Tibial artery (tissue), 4 donors: ENCODE measurements at places on chromosomes 3 and 15.

DNA sequence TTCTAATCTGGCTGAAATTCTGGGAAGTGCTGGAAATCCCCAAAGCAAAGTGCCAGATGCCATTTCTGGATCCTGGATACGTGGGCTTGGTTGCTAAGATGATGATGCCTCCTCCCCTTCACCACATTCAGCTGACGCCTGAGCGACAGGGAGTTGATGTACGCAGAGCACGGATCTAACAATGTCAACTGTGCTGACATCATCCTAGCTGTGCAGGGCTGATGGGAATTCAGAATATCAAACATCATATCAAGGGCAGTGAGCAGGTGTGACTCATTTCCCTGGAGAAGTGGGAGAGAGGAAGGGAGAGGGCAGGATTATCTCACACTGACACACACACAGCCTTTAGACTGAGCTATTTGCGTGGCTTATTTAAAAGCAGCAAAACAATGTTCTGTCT, 92.6 kb upstream of the ZBTB20 start:
- H3K4me3 ChIP-seq, result no peak overlapping the region
- H3K27me3 ChIP-seq, result no peaks in the 10 kb centered on the region
- peaks cover 5% of the 10 kb centered on the region for H3K4me1 ChIP-seq
- H3K36me3 ChIP-seq, result no peaks in the 10 kb centered on the region

GRCh38 chr15:90787881-90788280, 70.7 kb downstream of the BLM start:
- no peak for DNase-seq
- no peaks in the 10 kb centered on the region for H3K27me3 ChIP-seq
- no peaks in the 10 kb centered on the region for H3K36me3 ChIP-seq
- H3K27ac ChIP-seq, result no peak overlapping the region

GRCh38 chr3:124826703-124827102, 60.5 kb downstream of the ITGB5 start:
- H3K36me3 ChIP-seq, result no peaks in the 10 kb centered on the region
- peak overlapping the region; percentile 64 for H3K27ac ChIP-seq
- H3K4me1 ChIP-seq, result no peaks in the 10 kb centered on the region
- no peak overlapping the region for H3K4me3 ChIP-seq
- DNase-seq, result no peak

GRCh38 chr3:65575376-65575840, 463.3 kb downstream of the MAGI1 start:
- no peak for DNase-seq
- no peak overlapping the region for H3K27ac ChIP-seq
- H3K36me3 ChIP-seq, result no peaks in the 10 kb centered on the region
- no peak overlapping the region for H3K4me3 ChIP-seq

- H3K36me3 ChIP-seq, result no peaks in the 10 kb centered on the region
- no peaks in the 10 kb centered on the region for H3K27me3 ChIP-seq
- no peak overlapping the region for H3K27ac ChIP-seq
- no peak for DNase-seq
- H3K4me3 ChIP-seq, result no peak overlapping the region
- no peaks in the 10 kb centered on the region for H3K4me1 ChIP-seq
These were observed 162.9 kb upstream of the STT3B start for GRCh38 chr3:31369637-31370379.

DNA sequence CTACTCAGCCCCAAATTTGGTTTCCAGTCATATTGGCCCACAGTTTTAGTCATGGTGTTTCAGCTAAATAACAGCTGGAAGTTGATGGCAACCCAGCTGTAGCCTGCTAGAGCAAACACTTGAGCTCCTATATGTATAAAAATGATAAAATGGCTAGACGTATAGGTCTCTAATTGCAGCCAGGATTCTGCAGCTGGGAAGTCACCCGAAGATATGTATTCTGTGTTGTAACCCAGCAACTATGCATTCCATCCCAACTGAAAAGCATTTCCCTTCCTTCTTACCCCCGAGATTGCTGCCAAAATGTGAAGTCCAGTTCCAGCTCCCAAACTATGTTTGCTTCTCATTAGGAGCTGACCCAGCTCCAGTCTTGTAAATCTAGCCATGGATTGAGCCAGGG, 408.4 kb downstream of the AGBL1 start:
- DNase-seq, result no peak
- H3K4me3 ChIP-seq, result no peak overlapping the region
- H3K36me3 ChIP-seq, result no peaks in the 10 kb centered on the region
- no peak overlapping the region for H3K27ac ChIP-seq
- no peaks in the 10 kb centered on the region for H3K4me1 ChIP-seq

- H3K4me1 ChIP-seq, result no peaks in the 10 kb centered on the region
- no peak overlapping the region for H3K27ac ChIP-seq
- no peaks in the 10 kb centered on the region for H3K27me3 ChIP-seq
- no peak overlapping the region for H3K4me3 ChIP-seq
These were observed 378.4 kb upstream of the CNTN3 start for GRCh38 chr3:74992898-74993297.

- no peak for DNase-seq
- H3K36me3 ChIP-seq, result no peaks in the 10 kb centered on the region
- no peaks in the 10 kb centered on the region for H3K27me3 ChIP-seq
- H3K4me1 ChIP-seq, result no peaks in the 10 kb centered on the region
These were observed 35.3 kb upstream of the FBN1 start for GRCh38 chr15:48680841-48681240.

DNA sequence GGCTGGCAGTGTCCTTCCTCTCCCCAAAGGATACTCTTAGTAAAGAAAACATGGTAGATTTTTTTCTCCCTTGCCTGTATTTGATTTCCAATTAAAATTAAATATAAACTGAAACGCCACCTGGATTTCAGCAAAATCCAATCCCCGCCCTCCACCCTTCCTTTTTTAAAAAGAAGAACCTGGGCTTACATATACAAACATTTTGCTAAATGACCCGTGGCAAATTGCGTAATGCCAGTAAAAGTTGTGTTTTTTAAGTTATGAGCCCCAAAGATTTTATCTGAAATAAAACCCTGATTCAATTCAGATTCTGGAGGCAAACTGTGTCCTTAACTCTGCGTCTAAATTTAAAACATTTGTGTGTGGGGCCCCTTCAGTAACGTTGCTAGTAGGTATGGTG, 403.0 kb downstream of the FOXP1 start:
- peaks cover 6% of the 10 kb centered on the region for H3K4me1 ChIP-seq
- H3K36me3 ChIP-seq, result no peaks in the 10 kb centered on the region
- no peak for DNase-seq
- no peak overlapping the region for H3K4me3 ChIP-seq
- no peaks in the 10 kb centered on the region for H3K27me3 ChIP-seq

- no peak overlapping the region for H3K27ac ChIP-seq
- no peaks in the 10 kb centered on the region for H3K36me3 ChIP-seq
- no peak for DNase-seq
- H3K4me3 ChIP-seq, result no peak overlapping the region
- H3K4me1 ChIP-seq, result no peaks in the 10 kb centered on the region
These were observed 19.0 kb upstream of the DLG1 start for GRCh38 chr3:197317250-197317963.

- no peak overlapping the region for H3K27ac ChIP-seq
- no peaks in the 10 kb centered on the region for H3K27me3 ChIP-seq
- H3K4me1 ChIP-seq, result no peaks in the 10 kb centered on the region
- H3K4me3 ChIP-seq, result no peak overlapping the region
- no peaks in the 10 kb centered on the region for H3K36me3 ChIP-seq
These were observed 176.9 kb upstream of the LMCD1 start for GRCh38 chr3:8324747-8325146.

GRCh38 chr3:30693470-30694120, 87.2 kb downstream of the TGFBR2 start:
- peaks cover 52% of the 10 kb centered on the region for H3K4me1 ChIP-seq
- peaks cover 48% of the 10 kb centered on the region for H3K36me3 ChIP-seq
- no peaks in the 10 kb centered on the region for H3K27me3 ChIP-seq
- H3K4me3 ChIP-seq, result no peak overlapping the region
- DNase-seq, result no peak

DNA sequence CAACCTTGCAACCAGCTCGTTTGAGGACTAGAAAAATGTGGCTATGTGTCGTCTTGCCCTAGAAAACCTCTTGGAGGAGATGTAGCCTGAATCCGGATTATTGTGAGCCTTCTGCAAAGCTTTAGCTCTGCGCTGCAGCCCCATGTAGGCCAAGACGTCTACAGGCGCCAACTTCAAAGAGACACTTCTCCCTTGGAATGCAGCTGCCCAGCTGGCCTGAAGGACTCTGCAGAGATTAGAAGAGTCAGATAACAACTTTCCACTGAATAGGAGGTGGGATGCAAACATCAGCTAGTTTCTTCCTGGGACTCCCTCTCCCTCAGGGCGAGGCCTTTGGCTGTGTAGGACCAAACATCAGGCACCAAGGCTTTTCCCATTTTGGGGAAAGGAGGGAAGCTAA, 356.5 kb upstream of the IL12A start:
- H3K4me1 ChIP-seq, result peaks cover under 1% of the 10 kb centered on the region
- no peaks in the 10 kb centered on the region for H3K36me3 ChIP-seq
- no peak overlapping the region for H3K4me3 ChIP-seq
- no peaks in the 10 kb centered on the region for H3K27me3 ChIP-seq
- no peak for DNase-seq

DNA sequence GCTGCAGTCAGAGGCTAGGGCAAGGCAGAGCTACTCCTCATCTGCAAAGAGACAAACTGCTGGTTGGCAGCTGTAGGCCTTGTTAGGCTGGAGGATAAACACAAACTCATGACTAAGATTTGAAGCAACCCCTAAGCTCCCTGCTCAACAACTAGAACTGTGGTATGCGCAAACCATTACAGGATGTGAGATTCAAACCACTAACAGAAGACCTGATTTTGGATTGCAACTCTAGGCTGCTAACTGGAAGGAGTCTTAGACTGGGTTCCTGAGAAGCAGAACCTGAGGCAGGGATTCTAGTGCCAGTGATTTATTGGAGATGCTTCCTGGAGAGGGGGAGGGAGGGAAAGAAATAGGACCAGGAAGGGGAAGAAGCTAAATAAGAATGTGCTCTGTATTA, 22.5 kb downstream of the CCR4 start:
- no peak overlapping the region for H3K27ac ChIP-seq
- no peaks in the 10 kb centered on the region for H3K4me1 ChIP-seq
- H3K27me3 ChIP-seq, result no peaks in the 10 kb centered on the region

GRCh38 chr3:142497729-142498128, 49.9 kb upstream of the XRN1 start:
- H3K27ac ChIP-seq, result no peak overlapping the region
- no peak overlapping the region for H3K4me3 ChIP-seq
- H3K4me1 ChIP-seq, result no peaks in the 10 kb centered on the region
- H3K27me3 ChIP-seq, result no peaks in the 10 kb centered on the region
- DNase-seq, result no peak
- peaks cover 38% of the 10 kb centered on the region for H3K36me3 ChIP-seq

GRCh38 chr3:108054935-108055334, 35.9 kb downstream of the CD47 start:
- no peak overlapping the region for H3K27ac ChIP-seq
- H3K27me3 ChIP-seq, result no peaks in the 10 kb centered on the region
- H3K36me3 ChIP-seq, result peaks cover 42% of the 10 kb centered on the region
- no peaks in the 10 kb centered on the region for H3K4me1 ChIP-seq
